LNCaP clone FGC (cell line): ENCODE measurements at places on chromosomes 5 and 9.

- DNase-seq: peak; percentile 23
Observed at GRCh38 chr9:121686930-121687541, 35.6 kb downstream of the DAB2IP start.

GRCh38 chr5:71810023-71810422 is 90.9 kb downstream of the CARTPT start:
- DNase-seq: no peak

DNA sequence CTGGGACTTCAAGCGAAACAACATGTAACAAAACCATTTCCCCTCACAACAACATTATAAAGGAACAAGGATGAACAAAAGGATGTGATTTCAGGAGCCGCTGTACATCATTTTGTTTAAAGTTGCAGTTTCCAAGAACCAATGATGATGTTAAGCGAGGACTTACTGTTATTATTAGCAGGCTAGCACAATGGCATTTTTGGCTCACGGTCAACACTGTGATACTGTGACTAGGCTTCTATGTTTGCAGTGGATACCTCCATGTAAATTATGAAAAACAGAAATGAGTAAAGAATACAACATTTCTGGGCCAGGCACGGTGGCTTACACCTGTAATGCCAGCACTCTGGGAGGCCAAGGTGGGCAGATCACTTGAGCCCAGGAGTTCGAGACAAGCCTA is 113.0 kb downstream of the AUH start:
- DNase-seq: no peak

GRCh38 chr9:90946982-90947381 is 145.4 kb downstream of the SYK start:
- peak; percentile 37 for DNase-seq

DNA sequence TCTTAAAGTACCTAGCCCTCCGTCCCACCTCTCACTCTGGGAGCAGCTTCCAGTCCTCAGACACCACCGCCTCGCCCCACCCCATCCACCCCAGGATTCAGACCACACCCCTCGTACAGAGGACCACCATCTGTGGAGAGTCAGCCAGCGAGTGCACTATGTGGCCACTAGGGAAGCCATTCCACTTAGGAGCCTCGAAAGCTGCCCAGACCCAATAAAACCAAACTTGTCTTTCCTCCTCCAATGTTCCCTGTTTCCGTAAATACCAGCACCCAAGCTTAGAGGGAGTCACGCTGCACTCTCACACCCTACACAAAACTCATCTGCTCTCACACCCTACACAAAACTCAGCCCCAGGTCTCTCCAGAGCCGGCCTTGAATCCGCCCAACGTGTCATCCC is 1.9 kb downstream of the GCNT4 start:
- no peak for DNase-seq

DNA sequence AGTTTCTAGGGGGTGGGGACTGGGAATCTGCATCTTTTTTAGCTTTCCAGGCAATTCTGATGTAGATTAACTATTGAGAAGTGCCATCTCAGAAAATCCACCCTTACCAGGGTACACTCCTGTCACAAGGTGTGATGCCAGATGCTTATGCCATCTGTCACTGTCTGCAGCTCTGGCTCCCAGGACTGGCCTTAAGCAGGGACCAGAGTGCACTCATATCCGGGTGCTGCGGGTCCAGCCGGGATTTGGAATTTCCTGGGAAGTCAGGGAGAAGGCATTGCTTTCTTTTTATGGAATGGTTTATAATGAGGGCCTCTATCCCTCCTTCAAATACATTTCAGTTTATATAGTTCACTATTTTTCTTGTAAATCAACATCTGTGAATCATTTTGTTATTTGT is 92.6 kb downstream of the TMEM174 start:
- no peak for DNase-seq
